SK-N-SH (cell line): ENCODE measurements at places on chromosomes 16 and 17.

DNA sequence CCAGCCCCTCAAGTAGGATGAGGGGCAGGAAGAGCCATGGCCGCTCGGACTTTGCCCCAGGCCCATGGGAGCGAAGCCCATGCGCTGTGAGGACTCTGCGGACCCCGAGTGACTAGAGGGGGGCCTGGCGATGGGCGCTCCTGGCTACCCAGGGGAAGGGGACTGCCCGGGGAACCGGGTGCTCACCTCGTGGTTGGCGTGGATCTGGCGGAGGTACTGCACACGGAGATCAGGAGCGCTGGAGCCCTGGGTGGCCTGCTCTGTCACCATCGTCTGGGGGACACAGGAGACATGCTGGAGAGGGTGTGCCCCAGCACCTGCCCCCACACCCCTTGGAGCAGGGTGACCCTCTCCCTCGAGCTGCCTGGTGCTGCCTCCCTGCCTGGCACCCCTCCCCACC lies 11.0 kb downstream of the FAAP100 start:
- no peak for DNase-seq

DNA sequence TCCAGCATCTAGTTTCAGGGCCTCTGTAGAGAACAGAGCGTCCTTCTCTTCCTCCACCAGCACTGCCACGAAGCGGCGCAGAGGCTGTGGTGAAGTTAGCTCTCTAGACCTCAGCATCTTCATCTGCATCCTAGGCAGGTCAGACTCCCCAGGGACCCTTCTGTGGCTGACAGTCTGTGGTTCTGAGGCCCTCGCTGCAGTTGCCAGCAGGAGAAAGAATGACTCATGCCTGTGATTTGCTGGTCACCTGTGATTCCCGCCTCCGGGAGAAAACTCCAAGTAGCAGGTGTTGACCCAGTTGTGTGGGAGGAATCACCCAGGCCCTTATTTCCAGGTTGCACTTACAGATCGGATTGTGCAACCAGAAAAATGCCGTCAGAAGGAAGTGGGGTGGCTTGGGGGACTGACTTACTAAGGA lies 117.3 kb upstream of the CACNG5 start:
- DNase-seq: no peak

- no peak for DNase-seq
These were observed 5.3 kb downstream of the XYLT1 start for GRCh38 chr16:17465460-17465859.

GRCh38 chr16:48918520-48919258 lies 308.7 kb upstream of the N4BP1 start:
- no peak for DNase-seq

DNA sequence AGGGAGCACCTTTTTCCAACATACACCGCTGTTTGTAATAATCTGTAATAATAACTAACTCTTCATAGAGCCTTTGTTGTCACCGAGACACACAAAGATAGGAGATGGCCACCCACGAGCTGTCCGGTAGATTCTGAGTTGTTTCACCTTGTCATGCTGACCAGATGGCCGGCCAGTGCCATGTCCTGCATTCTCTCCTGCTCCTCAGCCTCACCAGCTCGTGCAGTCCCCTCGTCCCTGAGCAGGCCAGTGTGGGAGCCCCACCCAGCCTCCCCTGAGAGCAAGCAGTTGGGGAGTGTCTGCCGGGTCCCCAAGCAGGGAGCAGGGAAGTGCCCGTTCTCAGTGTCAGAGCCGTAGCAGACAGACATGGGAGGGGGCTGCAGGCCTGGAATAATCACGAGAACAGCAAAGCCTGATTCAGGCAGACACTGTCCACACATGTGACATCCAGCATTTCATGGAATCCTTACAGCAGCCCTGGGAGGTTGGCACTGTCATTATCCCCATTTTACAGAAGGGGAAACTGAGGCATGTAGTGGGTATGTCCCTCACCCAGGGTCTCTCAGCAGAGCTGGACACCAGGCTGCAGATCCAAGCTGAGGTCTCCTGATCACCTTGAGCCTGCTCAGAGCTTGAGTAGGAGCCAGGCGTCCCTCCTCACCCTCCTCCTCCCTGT lies 178.5 kb upstream of the CIBAR2 start:
- no peak for DNase-seq

DNA sequence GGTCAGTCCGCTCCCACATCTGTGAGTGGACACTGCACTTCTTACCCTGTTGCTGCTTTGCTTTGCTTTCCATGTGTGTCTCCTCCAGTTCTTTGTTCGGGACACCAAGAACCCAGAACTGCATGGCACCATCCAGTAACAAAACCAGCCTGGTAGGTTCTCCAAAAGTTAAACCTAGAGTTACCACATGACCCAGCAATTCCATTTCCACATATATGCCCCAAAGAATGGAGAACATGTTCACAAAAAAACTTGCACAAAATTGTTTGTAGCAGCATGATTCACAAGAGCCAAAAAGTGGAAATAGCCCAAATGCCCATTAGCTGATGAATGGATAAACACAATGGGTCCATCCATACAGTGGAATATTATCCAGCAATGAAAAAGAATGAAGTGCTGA lies 10.3 kb upstream of the CCL22 start:
- DNase-seq: no peak

- no peak for DNase-seq
These were observed 76.0 kb downstream of the WIPI1 start for GRCh38 chr17:68381076-68381900.

- no peak for DNase-seq
These were observed 23.2 kb upstream of the SLC5A11 start for GRCh38 chr16:24822542-24822941.

DNA sequence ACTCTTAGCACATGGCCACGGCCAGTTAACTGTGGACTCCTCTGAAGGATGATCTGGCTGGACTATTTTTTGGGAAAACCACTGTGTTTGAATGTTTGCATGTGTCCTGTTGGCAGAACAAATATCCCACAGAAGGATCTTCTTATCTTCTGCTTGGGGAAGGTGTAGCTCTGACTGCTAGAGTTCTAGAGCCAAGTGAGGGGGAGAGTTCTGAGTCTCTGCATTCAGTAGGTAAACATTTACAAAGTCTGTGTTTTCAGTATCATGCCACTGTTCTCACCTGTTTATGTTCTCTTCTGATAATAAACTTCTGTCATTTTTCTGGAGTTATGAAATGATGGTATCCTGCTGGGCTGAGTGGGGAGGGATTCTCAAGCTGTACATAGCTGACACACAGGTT lies 241.1 kb downstream of the WWOX start:
- no peak for DNase-seq
